ENCODE measurements at places on chromosomes 3 and 15.
A peak's percentile ranks its signal among the peaks of the same experiment; 100 is the strongest.

GRCh38 chr3:170585008-170585936 is 603 bp downstream of the SLC7A14 start:
- DNase-seq, result no peak

GRCh38 chr3:53158765-53159155 is 2.2 kb upstream of the PRKCD start:
- no peak for DNase-seq

DNA sequence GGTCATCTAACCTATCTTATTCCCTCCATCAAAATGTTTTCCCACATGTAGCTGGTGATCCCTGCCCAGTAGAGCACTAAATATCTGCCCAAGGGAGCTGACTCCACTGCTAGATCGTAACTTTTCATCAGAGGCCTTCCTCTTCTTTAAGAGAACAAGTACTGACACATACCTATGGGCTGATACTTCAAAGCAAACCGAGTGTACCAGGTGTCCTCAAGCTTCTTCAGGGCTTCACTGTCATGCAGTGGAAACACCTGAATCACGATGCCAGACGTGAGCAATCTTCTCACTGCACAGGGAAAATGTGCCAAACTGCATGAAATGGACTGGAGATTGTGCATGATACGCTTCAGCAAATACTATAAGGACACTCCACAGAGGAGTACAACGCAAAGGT is 41.6 kb downstream of the ANO10 start:
- no peak for DNase-seq

DNA sequence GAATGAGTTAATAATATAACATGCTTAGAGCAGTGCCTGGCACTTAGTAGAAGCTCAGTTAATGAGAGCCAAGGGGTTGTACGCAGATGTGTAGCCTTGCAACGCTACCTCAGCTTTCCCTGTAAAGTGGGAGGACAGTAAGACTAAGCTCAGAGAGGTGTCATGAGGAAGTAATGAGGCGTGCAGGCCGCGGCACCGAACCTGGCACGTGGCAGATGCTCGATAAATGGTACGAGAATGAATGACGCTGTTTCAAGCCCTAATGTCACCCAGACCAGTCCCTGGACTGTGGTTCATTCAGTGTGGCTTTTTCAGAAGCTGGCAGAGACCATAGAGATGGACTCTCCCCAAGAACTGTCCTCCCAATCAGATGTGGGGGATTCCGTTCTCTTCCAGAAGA is 21.2 kb downstream of the GRIP2 start:
- DNase-seq, result no peak

- no peak for DNase-seq
Measured at GRCh38 chr15:87777054-87777561, 479.4 kb downstream of the NTRK3 start.

- DNase-seq, result no peak
Measured at GRCh38 chr3:16907243-16907642, 22.5 kb downstream of the PLCL2 start.

DNA sequence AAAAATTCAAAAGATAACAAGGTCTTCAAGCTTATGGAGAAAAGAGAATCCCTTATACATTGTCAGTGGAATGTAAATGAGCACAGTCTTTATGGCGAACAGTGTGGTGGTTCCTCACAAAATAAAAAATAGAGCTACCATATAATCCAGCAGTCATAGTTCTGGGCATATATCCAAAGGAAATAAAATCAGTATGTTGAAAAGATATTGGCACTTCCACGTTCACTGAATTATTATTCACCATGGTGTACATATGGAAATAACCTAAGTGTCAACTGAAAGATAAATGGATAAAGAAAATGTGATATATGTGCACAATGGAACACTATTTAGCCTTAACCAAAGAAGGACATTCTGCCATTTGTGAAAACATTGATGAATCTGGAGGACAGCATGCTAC is 1161.2 kb downstream of the ROBO2 start:
- DNase-seq, result no peak

GRCh38 chr3:32140943-32141342 is 34.5 kb downstream of the GPD1L start:
- no peak for DNase-seq

DNA sequence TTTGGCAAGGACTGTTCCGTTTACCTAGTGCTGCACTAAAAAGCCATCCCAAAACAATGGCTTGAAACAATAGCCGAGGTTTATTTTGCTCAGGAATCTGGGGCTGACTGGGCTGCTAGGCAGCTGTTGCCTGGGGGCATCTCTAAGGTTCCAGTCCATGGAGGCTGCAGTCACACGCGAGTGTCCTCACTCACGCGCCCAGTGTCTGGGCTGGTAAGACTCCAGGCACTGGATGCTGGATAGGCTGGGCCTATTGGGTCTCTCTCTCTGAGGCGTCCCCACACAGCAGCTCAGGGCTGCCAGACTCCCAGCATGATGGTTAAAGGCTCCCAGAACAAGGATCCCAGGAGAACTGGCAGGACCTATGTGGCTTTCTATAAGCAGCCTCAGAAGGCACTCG is 34.2 kb downstream of the ALS2CL start:
- DNase-seq, result no peak

- no peak for DNase-seq
Measured at GRCh38 chr3:40465456-40465855, 8.3 kb downstream of the RPL14 start.

- DNase-seq, result no peak
Measured at GRCh38 chr3:73110530-73110929, 49.1 kb downstream of the EBLN2 start.

DNA sequence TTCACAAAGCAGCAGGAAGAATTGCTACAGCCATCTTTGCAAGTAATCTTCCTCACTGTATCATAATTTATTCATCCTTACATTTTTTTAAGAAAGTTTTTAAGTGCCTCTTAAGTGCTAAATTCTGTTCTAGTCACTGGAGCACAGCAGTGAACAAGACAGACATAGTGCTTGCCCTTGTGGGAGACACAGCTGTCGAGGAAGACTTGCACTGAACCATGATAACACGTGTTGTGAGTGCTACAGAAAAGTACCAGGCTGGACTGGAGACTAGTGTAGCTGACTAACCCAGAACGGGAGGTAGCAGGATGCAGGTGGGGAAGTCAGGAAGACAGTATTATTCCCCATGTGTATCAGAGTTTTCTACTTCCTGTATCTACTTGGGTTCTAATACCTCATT is 300.6 kb downstream of the TBL1XR1 start:
- DNase-seq, result no peak

DNA sequence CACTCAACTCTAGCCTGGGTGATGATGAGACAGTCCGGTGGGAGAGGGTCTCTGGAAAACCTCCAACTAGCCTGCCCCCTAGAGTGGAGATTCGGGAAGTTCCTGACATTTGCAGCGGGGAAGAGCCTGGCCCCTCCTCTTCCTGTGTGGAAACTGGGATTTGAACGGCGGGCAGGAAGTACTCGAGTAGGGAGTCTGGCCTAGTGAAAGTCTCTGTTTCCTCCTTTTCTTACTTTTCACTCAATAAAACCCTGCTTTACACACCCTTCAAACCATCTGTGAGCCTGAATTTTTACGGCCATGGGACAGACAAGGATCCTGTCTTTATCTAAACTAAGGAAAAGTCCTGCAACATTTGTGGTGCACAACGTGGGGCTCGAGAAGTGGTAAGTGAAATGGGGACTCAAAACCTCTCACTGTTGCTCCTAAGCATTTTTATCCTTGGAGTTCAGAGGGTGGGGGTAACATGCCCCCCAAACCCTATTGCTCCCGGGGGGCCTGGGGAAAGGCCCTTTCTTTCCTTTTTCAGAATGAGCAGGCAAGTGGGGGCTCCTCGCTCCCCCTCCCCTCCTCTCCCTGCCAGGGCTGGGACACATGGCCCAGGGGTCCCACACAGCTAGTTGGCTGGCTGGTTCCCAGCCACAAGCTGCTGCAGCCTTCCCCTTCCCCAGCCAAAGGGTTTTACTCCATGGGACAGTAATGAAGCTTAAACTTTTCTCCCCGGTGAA is 224.7 kb upstream of the GBE1 start:
- DNase-seq, result no peak

DNA sequence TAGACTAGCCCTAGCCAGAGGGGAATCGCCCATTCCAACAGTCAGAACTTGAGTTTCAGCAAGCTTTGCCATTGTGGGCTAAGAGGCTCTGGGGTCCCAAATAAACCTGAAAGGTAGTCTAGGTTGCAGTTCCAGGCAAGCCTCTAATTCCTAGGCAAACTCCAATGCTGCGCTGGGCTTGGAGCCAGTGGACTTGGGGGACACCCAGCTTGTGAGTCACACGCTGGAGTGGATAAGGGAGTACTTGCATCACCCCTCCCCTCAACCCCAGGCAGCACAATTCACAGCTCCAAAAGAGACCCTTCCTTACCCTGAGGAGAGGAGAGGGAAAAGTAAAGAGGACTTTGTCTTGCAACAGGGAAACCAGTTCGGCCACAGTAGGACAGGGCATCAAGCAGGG is 105.2 kb upstream of the DPPA4 start:
- no peak for DNase-seq

DNA sequence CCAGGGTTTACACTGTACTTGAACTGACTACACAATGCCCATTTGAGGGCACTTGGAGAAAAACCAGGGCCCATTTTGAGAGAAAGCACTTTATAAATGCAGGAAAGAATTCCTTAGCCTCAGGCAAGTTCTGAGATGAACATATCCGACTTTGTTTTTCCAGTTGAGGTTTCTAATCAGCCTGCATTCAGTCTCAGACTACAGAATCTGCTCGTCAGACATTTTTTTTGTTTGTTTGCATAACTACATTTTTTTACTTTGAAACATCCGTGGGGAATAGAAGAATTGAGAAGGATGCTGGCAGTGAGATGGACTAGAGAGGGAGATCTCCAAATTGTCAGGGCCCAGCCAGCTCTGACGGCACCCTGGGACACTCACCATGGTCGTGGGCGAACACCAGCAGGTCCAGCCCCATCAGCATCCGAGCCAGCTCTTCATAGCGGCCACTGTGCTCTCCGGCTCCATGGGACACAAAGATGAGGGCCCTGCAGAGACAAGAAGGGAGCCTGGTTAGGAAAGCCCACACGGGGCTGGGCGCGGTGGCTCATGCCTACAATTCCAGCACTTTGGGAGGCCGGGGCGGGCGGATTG is 40.8 kb downstream of the MGLL start:
- no peak for DNase-seq

- DNase-seq, result no peak
Measured at GRCh38 chr3:147351301-147351700, 55.0 kb downstream of the ZIC4 start.

GRCh38 chr3:175413926-175414325 is 554.8 kb downstream of the NAALADL2 start:
- DNase-seq, result no peak

GRCh38 chr15:81516012-81516411 is 142.0 kb upstream of the TMC3 start:
- DNase-seq, result no peak

- peak; percentile 40 for DNase-seq
Measured at GRCh38 chr15:72375501-72375845, 341 bp downstream of the HEXA start.

- no peak for DNase-seq
Measured at GRCh38 chr3:191210032-191210431, 11.0 kb downstream of the OSTN start.

DNA sequence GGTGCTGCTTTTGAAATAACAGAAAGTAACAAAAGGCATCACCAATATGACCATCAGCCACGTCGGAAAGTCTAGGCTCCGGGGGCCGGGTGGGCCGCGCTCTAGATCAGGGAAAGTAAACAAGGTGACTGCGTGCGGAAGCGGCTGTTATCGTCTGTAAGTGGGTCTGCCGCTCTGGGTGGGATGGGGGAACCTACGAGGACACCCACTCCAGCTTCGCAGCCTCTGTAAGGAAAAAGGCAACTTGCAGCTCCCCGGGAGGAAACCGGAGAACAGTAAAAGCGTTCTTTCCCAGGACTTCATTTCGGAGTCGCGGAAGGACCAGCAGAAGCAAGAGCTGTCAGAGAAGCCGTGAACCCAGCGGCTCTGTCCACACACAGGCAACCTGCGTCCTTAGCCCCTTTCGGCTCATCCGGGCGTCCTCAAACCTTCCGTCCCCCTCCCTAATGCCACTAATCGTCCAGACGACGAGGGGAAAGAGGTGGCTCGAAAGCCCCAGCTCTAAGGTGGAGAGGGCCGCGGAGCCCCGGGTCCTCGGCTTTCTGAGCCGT is 461 bp downstream of the XRN1 start:
- DNase-seq, result peak; percentile 15

- DNase-seq, result no peak
Measured at GRCh38 chr3:71238355-71238757, 345.2 kb downstream of the FOXP1 start.

DNA sequence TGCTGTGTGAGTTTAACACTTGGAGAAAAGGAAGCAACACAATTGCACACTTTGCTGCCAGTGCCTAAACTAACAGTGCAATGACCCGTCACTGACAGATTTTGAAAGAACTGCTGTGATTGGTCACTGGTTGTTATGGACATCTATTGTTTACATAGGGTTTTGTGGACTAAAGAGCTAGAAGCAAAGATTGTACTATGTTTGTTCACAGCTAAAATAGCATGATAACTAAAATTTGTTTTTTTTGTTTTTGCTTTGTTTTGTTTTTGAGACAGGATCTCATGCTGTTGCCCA is 112.4 kb upstream of the GOLGA8J start:
- no peak for DNase-seq

DNA sequence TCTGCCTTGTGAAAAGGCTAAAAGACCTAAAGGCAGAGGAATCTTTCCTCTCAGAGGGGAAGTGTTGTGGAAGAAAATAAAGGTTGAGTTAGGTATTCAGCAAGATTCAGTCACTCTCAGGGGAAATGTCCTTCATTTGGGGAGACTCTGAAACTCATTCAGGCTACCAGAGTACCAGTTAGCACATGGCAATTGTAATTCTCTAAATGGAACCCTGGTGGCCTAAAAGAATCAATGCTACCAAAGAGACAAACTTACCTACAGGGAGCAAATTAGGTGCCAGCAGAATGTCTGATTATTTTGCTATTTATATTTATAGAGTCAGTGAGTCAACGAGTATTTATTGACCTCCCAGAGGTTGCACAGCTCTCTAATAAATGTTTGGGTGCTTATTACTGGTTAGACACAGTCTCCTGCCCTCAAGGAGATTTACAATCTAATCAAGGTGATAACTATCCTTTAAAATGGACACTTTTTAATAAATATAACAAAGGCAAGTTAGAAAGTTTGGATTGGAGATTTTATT is 33.9 kb upstream of the CDIN1 start:
- DNase-seq, result no peak

Data from activated CD4-positive, alpha-beta T cell treated with anti-CD3 and anti-CD28 coated beads, Interleukin-2, amount 50 U/mL, for 4 hours (primary cell).